ENCODE measurements at places on chromosomes 12 and 14.

DNA sequence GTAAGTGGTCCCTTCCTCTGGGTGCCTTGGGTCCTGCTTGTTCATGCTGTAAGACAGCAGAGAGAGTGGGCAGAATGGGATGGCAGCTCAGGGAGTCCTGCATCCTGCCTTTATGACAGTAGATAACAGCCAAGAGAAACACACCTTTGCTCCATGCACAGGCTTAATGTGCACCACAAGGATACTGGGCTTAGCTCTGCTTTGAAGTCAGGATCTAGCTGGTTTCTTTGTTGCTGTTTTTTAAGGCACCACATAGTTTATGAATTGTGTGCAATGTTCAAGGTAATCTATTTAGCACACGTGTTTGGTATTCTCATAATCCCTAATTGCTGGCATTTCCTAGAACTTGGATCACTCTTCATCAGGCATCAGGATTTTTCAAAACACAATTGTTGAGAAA is 239.5 kb upstream of the DCN start:
- no peak for DNase-seq

DNA sequence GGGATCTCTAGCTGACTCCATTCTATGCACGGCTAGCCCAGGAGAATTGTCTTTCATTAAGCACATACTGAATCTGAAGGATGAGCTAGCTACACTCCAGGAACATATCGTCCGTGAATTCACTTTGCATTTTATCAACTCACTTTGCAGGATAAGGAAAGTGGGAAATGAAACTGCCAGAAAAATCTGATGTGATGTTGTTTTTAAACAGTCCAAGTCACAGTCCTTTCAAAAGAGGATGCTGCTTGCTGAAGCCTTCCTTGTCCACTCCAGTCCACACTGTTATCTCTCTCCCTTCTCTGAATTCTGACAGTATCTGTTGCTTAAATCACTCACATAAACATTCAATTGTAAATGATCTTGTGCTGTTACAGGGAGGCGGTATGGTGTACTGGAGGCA is 12.7 kb upstream of the TMCC3 start:
- DNase-seq, result no peak

GRCh38 chr14:101595887-101596721 is 34.8 kb downstream of the DIO3 start:
- peak; percentile 26 for DNase-seq

GRCh38 chr12:120687578-120688289 is 785 bp downstream of the MLEC start:
- DNase-seq, result peak; percentile 31

GRCh38 chr12:2290516-2291065 is 237.8 kb downstream of the CACNA1C start:
- no peak for DNase-seq

Measured in central memory CD4-positive, alpha-beta T cell (primary cell).